ENCODE measurements at places on chromosomes 16 and 17. TPM values are rescaled to one million over a fixed set of nuclear protein-coding genes. Genes with fewer than 3 reads are reported as not detected.

DNA sequence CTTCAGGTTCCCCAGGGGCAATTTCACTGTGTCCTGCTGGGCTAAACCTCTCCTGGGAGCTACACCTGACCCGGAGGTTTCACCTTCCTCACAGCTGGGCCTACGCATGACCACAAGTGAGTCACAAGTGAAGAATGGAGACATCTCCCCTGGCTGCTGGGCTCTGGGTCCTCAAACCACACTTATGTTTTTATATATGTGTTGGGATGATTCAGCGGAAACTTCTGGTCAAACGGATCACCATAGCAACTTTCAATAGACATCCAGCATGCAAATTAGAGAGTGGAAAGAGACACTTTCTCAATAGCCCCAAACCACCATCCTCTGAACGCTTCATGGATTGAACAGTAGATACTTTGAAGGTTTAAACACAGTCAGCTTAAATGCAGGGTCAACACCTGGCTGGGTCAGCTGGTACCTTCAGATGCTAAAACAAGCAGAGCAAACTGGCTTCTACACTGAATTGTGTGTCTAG is 28.0 kb upstream of the MAF start:
- no peak for DNase-seq

MYH8 gene
- not detected for total RNA-seq

- no peak for DNase-seq
These were observed 11.5 kb downstream of the TRIM25 start for GRCh38 chr17:56902348-56902747.

GRCh38 chr16:88857728-88858339 is 907 bp downstream of the TRAPPC2L start:
- no peak for DNase-seq

GRCh38 chr17:14513835-14514234 is 213.0 kb downstream of the HS3ST3B1 start:
- DNase-seq: no peak

- no peak for DNase-seq
These were observed 86.5 kb downstream of the ABCA8 start for GRCh38 chr17:68868708-68869107.

DYNLRB2 gene
- not detected for total RNA-seq

DNA sequence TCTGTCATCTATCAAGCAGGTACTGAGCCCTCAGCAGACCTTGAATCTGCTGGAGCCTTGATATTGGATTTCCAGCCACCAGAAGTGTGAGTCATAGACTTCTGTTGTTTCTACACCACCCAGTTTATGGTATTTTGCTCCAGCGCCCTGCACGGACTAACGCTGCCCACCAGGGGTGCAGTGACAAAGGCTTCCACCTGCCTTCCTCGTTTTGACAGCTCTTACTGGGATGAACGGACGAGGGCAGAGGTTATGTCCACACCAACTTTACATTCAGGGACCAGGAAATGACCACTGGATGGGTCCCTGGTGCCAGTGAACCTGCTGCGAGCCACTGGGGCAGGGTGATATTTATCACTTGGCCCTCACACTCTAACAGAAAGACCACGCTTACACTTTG is 66.6 kb upstream of the CBX4 start:
- DNase-seq: no peak

DNA sequence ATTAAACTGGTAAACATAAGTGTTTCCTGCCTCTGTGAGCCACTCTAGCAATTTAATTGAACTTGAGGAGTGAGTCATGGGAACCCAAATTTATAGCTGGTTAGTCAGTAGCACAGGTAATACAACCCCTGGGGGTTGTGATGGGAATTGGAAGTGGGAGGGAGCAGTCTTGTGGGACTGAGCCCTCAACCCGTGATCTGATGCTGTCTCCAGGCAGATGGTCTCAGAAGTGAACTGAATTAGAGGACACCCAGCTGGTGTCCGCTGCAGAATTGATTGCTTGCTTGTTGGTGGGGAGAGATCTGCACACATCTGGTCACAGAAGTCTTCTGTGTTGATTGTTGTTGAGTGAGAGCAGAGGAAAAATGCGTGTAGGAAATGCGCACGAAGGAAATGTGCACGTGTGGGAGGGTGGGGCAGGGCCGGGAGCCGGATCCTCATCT is 7.7 kb upstream of the ST6GALNAC2 start:
- no peak for DNase-seq

- no peak for DNase-seq
These were observed 28.6 kb downstream of the TRPV3 start for GRCh38 chr17:3528880-3529511.

- no peak for DNase-seq
These were observed 5.6 kb downstream of the NFE2L1 start for GRCh38 chr17:48053758-48054237.

SLC6A2 gene
- total RNA-seq: not detected

- no peak for DNase-seq
These were observed 6.6 kb downstream of the NHERF2 start for GRCh38 chr16:2033057-2033908.

GRCh38 chr17:50575581-50576210 is 15.2 kb downstream of the CACNA1G start:
- DNase-seq: no peak

DNA sequence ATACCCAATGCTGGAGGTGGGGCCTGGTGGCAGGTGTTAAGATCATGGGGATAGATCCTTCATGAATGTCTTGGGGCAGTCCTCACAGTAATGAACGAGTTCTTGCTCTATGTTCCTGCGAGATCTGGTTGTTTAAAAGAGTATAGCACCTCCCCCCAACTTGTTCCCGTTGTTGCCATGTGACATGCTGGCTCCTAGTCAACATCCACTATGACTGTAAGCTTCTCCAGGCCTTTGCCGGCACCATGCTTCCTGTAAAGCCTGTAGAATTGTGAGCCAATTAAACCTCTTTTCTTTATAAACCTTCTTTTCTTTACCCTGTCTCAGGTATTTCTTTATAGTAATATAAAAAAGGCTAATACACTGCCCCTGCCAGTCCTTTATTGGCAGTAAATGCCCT is 33.3 kb downstream of the RANBP10 start:
- DNase-seq: no peak

GRCh38 chr17:56688151-56688550 is 94.7 kb downstream of the NOG start:
- DNase-seq: no peak

NKD1 gene
- under 0.01 TPM for total RNA-seq

OSGIN1 gene
- total RNA-seq: 4.1 TPM

DNA sequence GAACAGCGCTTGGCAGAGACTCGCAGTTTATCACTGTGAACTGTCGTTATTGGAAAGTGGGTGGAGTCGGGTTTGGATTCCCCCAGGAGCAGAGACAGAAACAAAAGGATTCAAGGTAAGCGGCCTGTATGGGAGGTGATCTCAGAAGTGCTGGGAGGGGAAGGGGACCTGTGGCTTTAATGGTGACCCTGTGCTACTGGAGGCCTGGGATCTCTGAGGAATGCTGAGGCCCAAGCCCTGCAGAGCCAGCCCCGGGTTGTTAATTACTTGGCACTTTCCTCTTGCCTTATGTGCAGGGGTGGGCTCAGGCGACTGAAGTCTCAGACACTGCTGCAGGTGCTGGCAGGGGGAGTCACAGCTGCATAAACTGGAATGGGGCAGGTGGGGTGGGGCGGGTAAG is 27.4 kb downstream of the IRF8 start:
- no peak for DNase-seq

DNA sequence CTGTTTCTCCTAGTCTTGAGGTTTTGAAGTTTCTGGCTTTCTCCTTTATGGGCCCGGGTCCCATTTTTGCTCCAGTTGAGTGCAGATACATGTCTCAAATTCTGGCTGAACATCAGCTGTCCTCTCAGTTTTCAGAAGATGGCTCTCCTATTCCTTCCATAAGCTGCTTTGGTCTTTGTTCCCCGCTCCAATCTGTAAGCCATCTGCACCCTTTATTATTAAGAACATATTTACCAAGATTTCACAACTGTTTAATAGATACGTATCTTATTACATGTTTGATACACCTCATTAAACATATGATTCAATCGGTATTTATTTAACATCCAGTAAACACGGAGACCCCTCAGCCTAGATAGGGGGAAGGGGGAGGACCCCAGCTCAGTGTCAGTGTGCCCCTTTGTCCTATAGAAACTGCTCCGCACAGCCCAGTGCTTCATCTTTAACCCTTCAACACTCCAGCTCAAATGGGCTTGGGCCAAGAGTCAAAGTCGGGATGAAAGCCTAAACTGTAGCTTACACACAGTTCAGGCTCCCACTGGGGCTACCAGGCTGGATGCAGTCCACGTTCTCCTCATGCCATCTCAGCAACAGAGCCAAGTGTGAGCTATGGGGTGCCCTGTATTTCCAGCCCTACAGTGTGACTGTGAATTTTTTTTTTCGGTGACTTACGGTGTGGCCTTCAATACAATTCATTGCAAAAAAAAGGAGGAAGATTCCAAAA is 166.0 kb upstream of the ZFHX3 start:
- DNase-seq: no peak

DNA sequence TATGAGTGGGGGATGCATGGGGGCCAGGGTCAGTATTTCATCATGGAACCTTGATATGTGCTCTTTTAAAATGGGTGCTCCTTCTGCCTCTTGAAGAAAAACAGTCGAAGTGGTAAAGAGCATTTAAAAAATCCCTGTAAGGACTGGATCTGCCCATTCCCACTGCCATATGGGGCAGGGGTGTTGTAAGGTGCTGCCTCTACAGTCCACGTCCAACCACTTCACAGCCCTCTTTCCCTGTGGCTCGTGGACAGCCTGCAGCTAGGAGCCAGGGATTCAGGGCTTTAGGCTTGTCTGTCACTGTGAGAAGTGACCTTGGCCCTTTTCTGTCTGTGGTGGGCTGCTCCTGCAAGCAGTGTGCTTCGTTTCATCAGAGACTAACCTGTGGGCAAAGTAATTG is 44.3 kb downstream of the IGF2BP1 start:
- DNase-seq: no peak

GRCh38 chr16:88087517-88087877 is 136.3 kb downstream of the BANP start:
- DNase-seq: no peak

GRCh38 chr17:8574687-8575086 is 55.8 kb downstream of the MYH10 start:
- no peak for DNase-seq

KCNJ2 gene
- total RNA-seq: 19.6 TPM

EFNB3 gene
- total RNA-seq: 0.87 TPM

- DNase-seq: no peak
These were observed 750 bp downstream of the TMEM132E start for GRCh38 chr17:34579979-34580684.

DNA sequence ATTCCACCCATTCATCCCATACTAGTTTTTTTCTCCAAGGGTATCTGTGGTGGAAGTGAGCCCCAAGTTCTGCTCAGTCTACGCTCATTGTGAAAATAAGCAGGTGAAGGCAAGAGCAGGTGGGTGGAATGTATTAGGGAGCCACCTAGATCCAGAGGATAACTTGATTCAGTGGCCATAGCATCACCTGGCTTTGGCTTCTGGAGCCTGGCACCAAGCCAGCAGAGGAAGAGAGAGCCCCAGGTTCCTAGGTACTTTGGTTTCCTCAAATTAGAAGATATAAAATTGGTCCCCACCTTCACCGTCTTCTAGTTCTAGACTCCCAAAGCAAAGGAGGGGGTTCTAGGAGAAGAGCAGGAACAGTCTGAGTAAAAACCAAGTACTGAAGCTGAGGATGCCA is 4.1 kb downstream of the FXR2 start:
- DNase-seq: no peak

GRCh38 chr16:73014768-73015167 is 33.2 kb downstream of the ZFHX3 start:
- no peak for DNase-seq

- DNase-seq: no peak
These were observed 236.5 kb downstream of the C16orf95 start for GRCh38 chr16:87080571-87081167.

DNA sequence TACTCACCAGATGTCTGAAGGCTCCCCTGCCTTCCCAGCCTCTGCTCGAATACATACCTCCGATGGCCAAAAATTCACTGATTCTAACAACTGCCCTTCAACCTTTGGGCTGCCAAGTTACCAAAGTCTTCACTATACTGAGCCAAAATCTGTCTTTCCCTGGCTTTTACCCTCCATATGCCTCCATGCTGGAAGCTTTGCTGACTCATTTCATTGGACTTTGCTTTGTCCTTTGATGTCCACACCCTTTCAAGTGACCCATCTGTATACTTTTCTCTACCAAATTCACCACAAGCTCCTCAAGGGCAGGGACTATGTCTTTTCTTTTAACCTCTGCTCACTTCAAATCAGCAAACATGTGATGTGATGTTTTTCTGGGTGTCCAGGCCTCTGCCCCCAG is 21.0 kb upstream of the MTMR4 start:
- no peak for DNase-seq

- no peak for DNase-seq
These were observed 463.2 kb downstream of the WWOX start for GRCh38 chr16:78562650-78563049.

DNA sequence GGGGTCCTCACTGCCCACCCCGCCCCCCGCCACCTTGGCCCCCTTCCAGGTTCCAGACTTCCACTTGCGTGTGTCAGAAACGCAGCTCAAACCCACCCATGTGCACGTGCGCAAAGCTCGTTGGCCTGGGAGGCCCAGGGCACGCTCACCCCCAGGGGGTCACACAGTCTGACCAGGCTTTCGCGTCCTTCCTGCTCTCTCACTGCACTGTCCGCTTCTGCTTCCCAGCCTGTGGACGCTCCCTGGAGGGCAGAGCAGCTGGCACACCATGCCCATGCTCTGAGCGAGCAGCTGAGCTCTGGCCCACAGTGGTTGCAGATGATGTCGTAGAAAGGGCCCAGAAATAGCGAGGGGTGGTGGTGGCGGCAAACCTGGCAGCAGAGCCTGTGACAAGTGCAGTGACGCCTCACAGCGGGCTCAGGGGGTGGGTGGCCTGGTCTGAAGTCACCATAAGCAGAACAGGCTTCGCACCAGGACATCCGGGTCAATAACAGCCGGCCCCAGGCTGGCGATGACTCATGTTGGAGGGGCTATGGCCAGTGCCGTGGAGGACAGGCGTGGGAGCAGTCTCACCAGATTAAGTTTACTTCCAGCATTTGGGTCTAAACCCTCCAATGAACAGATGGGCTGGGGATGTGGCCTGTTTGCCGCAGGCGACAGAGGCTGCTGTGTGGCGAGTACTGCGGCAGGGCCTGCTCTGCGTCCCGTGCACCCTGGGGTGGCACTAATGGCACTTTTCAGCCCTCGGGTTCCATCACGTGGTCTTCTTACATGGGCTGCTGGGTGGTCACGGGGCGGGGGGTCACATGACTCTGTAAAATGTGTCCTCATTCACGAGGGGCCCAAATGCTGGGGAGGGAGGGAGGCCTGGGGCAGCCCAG is 49.0 kb downstream of the NT5M start:
- peak; percentile 25 for DNase-seq

SIRT7 gene
- 33.2 TPM for total RNA-seq

DNA sequence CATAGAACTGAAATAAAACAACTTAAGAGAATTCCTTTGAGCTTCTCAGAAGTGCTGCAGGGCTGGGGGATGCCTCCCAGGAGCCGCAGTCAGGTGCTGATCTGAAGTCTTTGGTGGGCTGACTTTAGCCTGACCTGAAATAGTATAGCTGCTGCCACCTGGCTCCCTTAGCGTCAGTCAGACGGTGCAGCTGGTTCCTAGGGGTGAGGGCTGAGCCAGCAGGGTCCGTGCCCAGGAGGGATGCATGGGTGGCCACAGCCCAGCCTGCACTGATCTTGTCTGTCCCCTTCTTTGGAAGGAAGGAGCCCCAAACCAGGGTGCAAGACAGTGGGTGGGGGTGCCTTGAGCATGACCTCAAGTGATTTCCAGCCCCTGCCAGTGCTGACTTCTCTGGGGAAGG is 11.5 kb downstream of the MAPT start:
- no peak for DNase-seq

ADAM11 gene
- 0.23 TPM for total RNA-seq

- DNase-seq: no peak
These were observed 579.5 kb downstream of the RBFOX1 start for GRCh38 chr16:7912132-7912531.

SCN4A gene
- total RNA-seq: not detected

PSMD12 gene
- 42.6 TPM for total RNA-seq
